Dermis blood vessel endothelial cell (primary cell): ENCODE measurements at places on chromosomes 11 and 22. TPM values are rescaled to one million over a fixed set of nuclear protein-coding genes. Genes with fewer than 3 reads are reported as not detected.

- DNase-seq = no peak
Observed at GRCh38 chr22:35568751-35569739, 28.4 kb downstream of the RASD2 start.

GRCh38 chr22:43173566-43173965, 13.4 kb downstream of the TTLL12 start:
- DNase-seq = no peak

GRCh38 chr11:2528301-2529050, 83.7 kb downstream of the KCNQ1 start:
- DNase-seq = no peak

DNA sequence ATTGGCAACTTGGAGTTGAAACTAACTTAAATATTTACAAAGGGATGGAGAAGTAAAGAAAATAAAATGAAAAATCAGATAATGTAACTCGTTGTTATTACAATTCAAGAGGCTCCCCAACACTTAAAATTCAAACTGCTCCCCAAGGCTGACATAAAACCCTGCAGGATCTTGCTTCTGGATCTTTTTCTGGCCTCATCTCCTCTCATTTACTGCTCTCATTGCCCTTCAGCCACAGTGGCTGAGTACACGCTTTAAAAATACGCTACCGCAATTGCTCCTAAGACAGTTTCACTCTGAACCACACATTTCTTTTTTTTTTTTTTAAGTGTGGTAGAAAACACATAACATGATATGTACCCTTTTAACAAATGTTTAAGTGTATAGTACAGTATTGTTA, 718.1 kb upstream of the ANO3 start:
- DNase-seq = no peak

The RTN4RL2 gene
- total RNA-seq = 0.14 and 0.51 TPM in 2 replicates

The AGBL2 gene
- 0.17 and 0.23 TPM in 2 replicates for total RNA-seq
